ENCODE measurements at places on chromosomes 4 and X.

- no peak for DNase-seq
These were observed 614.0 kb upstream of the BOD1L1 start for GRCh38 chr4:14241574-14241973.

DNA sequence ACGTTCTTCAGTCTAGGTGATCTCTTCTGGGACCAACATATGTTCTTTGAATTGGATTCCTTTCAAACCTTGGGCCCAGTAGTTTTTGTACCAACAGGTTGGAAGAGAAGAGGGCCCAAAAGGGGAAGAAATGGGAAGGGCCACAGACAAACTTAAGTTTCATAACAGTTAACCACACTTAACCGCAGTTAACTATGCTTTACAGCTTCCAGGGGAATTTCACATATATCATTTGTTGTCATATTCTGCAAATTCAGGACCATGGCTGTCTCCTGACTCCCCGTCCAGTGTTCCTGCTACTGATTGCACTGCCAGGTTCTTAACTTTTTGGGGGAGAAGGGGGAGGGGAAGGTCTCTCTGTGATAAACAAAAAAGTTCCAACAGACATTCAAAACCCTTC lies 34.6 kb downstream of the RTL5 start:
- DNase-seq: no peak

DNA sequence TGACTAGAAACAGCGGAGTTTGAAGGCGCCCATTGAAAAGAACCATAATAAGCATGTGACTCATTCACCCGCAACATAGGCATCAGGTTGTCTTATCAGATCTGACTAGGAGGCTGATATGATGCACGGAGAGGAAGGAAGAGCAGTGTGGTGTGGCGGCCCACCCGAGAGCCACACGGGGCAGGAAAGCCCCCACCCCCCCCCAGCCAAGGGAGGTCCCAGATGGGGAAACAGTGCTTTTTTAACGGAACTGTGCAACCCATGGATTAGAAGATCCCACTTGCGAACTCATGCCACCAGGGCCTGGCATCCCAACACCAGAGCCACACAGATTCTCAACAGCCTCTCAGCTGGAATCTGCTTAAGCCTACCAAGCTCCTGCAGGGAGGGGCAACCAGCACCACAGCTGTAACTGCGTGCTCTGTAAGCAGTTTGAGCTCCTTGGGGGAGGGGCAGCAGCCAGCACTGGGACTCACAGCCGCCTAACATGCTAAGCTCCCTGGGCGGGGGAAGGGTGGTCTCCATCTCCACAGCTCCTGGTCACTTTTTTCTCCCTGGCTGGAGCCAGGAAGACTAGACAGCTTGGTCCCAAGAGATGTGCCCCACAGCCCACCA lies 466.2 kb downstream of the PDGFC start:
- DNase-seq: no peak

GRCh38 chrX:151397741-151398070 lies 700 bp downstream of the VMA21 start:
- DNase-seq: no peak

DNA sequence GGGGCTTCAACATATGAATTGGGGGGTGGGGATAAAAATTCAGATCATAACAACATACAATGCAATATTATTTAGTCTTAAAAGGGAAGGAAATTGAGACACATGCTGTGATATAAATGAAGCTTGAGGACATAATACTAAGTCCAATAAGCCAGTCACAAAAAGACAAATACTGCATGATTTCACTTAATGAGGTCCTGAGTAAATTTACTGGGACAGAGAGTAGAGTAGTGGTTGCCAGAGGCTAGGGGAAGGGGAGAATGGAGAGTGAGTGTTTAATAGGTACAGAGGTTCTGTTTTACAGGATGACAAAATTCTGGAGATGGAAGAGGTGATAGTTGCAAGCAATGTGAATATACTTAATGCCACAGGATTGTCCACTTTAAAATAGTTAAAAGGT lies 89.2 kb upstream of the RAPGEF2 start:
- no peak for DNase-seq

- no peak for DNase-seq
These were observed 158.9 kb downstream of the DCTD start for GRCh38 chr4:182758273-182758672.

DNA sequence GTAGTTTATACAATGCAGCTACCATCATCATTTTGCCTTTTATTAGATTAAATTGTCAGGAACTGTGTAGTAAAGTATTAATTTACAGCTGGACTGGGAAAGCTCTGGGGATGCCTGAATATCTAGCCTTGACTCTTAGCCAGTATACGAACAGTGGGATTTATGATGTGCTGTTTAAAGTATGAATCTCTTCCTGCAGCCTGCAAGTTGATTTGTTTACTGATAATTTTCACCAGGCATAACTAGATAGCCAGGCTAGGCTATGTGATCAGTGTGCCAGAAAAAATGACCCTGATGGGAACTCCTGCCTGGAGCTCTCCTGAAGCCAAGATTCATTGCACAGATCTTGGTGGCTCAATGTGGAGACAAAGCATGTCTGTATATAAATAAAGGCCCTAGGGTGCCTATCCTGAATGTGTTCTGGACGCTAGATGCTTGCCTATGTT lies 119.2 kb downstream of the SCLT1 start:
- DNase-seq: no peak
